ENCODE measurements at places on chromosomes 3 and 15.

- no peak for DNase-seq
Measured at GRCh38 chr3:181626036-181626435, 85.7 kb upstream of the SOX2 start.

DNA sequence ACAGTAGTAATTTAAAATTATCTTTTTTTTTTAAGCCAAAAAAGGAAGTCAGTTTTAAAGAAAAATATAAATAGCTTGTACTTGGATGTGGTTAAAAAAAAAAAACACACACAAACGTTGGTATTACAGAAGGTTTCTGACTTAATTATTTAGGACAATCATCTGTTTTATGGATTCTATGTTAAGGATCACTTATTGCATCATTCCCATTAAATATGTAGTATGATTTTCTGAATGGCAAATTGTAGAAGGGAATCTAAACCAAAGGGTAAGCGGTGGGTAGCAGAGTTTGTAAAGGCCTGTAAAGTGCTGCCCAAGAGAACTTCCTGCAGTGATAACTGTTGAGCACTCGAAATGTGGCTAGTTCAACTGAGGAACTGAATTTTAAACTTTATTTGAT, 8.0 kb downstream of the SENP2 start:
- no peak for DNase-seq

GRCh38 chr3:45552794-45553371, 41.7 kb upstream of the LIMD1 start:
- no peak for DNase-seq

GRCh38 chr15:90868261-90868689, at the start of gene FURIN:
Gene FURIN, plus strand, starts transcription at chr15:90868588. Its CDS starts 7,153 bp downstream, at chr15:90875741.
- DNase-seq = no peak

DNA sequence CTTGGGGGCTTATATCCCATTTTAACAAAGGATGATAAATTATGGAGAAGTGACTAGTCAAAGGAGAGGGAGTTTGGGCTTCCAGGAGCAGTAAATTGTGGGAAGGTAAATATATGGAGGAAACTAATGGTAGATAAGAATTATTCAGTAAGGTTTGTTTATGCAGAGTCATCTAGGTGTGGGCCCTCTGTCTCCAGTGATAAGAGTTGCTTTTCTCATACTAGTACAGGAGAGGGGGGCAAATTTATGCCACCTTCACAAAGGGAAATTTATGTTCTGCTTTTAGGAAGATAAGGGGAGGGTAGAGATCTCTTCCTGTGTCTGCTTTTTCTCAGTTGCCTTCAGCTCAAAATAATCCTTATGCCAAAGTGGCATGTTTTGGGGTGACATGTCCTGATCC, 383.7 kb upstream of the PPP2R3A start:
- no peak for DNase-seq

GRCh38 chr15:39102431-39102830, 478.4 kb upstream of the THBS1 start:
- no peak for DNase-seq

GRCh38 chr3:153252963-153253362, 90.9 kb downstream of the RAP2B start:
- no peak for DNase-seq
